ENCODE measurements at places on chromosomes 7 and 10.
A peak's percentile ranks its signal among the peaks of the same experiment; 100 is the strongest.

DNA sequence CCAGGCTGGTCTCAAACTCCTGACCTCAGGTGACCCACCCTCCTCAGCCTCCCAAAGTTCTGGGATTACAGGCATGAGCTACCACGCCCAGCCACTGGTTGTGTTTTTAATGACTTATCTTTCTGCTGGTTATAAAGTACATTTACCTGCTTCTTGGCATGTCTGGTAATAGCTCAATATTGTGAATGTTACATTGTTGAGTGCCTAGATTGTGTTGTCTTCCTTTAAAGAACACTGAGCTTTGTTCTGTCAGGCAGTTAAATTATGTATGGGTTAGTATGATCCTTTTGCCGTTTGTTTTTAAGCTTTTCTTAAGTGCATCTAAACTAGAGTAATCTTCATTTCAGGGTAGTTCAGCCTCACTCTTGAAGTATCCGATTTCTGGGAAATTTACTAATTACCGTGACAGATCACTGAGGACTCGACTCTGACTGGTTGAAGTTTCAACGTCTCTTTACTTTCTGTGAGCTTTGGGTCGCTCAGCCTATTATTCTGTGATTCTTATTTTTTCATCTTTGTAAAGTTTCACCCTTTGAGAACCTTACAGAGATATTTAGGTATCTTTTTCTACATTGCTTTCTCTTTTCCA lies 617.4 kb downstream of the SORCS1 start:
- DNase-seq: no peak

GRCh38 chr10:36336315-36336714 lies 694.2 kb upstream of the FZD8 start:
- DNase-seq: no peak

- no peak for DNase-seq
Measured at GRCh38 chr7:71135663-71136062, 3.7 kb downstream of the GALNT17 start.

DNA sequence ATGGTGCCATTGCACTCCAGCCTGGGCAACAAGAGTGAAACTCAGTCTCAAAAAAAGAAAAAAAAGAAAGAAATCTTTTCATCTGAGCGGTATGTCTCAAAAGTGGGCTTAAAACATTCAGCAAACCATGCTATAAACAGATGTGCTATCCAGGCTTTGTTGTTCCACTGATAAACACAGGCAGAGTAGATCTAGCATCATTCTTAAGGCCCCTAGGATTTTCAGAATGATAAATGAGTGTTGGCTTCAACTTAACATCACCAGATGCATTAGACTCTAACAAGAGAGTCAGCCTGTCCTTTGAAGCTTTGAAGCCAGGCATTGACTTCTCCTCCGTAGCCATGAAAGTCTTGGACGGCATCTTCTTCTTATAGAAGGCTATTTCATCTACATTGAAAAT lies 23.1 kb downstream of the DYDC2 start:
- no peak for DNase-seq

- no peak for DNase-seq
Measured at GRCh38 chr10:50794490-50794889, 54.8 kb downstream of the ASAH2B start.

DNA sequence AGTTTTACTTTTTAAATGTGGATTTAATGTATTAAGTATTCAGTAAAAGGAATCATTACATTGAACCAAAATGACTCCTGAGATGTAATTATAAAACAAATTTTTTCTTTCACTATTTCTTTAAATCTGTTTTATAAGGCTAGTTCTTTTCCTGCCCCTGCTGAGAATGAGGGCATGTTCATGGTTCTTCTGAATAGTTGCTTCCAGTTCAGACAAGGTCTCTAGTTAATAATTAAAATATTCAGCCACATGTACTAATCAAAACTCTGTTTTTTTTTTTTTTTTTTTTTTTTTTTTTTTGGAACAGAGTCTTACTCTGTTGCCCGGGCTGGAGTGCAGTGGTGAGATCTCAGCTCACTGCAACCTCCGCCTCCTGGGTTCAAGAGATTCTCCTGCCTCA lies 321.2 kb downstream of the DNAJB9 start:
- no peak for DNase-seq

DNA sequence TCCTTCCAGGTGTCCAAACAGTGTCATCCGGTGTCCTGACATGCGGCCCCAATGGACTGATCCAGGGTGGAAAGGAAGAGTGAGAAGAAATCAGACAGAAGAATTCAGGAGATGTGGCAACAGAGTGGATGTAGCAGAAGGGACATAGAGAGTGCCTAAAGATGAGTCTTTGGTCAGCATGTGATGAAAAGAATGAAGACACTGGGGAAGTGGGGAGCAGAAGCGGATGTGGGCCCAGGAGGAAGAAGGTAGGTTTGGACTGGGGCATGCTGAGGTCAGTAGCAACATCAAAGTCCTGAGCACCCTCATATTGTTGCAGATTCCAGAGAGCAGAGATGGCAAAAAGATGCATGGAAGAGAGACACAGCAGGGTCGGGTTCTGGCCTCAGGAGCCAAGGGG lies 71.8 kb upstream of the STEAP1B start:
- no peak for DNase-seq

DNA sequence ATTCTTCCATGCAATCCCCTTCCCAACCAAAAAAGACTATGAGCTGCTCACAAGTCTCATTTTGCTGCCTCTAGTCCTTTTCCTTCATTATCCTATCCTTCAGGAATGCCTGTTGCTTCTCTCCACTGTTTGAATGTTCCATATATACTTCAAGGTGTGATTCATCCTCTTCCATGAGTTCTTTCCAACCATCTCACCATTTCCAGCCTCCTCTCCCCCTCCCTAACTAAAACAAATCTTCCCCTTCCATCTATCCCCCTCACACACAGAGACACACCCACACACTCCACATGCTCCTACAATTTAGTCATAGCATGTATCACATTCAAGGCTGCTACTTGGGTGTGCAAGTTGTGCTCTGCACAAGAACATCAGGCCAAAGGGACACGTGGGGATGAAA lies 254.3 kb downstream of the DYNC1I1 start:
- no peak for DNase-seq

DNA sequence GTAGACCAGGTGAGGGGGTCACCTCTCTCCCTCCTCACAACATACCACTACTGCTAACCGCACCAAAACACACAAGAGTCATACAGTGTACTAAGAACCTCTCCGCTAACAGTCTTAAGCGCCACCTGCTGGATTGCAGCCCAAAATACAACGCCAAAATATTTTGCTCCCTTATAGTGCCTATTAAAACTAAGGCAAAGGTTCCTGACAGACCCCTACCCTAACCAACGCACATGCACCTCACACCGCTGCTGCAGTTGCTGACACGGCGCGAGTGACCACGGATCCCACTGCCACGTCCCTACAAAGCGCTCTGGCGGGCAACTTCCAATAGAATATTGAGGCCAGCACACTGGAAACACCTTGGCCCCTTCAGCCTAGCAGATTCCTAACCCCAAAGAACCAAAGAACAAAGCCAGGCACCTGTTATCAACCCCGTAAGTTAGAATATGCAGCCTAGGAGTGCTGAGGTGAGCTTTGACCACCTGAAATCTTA lies 563.6 kb upstream of the SEMA3D start:
- DNase-seq: no peak

DNA sequence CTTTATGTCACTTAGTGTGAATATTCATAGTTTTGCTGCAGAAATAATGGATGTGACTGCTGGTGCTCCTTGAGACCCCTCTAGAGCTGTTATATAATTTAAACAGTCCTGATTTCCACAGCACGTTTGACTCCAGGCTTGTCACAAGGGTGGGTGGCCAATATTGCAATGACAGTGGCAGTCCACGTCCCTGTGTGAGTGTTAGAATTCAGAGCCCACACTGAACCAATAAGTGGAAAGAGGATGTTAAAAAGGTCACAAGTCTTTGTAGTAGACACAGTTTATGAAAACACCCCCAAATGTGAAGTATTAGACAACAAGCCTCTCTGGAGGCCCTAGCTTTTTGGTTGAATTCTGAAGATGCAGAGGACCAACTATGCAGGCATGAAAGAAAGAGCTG lies 2.0 kb downstream of the PPP1R17 start:
- no peak for DNase-seq

DNA sequence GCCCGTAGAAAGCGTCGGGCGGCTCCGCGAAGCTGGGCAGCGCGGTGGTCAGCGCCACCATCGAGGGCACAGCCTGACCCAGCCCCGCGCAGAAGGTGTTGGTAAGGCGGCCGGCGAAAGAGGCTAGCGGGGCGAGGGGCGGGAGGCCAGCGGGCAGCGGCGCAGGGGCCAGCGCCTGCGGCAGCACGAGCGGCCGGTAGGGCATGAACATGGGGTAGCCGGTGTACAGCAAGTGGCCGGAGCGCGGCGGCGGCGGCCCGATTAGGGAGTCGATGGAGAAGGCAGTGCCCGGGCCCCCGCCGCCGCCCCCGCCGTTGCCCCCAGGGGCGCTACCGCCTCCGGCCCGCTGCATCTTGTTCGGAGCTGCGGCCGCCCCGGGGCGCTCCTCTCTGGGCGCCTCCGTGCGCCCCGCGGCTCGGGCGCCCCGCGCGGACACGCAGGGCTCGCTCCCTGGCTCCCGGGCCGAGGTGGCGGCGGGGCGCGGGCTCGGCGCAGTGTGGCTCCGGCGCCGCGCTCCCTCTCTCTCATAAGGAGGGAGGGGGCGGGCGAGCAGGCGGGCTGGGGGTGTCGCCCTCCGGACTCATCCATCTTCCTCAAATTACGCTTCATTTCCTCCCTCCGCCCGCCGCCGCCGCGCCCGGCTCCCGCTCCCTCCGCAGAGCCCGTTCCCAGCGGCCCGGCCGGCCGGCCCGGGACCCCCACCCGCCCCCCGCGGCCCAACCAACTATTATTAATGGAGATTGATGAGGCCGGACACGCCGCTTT lies at the start of gene GBX1:
Gene GBX1 (minus strand): TSS at position 498 of the 765 bp plus-strand sequence. CDS start 146 bp downstream, at position 352.
- DNase-seq: peak; percentile 22

DNA sequence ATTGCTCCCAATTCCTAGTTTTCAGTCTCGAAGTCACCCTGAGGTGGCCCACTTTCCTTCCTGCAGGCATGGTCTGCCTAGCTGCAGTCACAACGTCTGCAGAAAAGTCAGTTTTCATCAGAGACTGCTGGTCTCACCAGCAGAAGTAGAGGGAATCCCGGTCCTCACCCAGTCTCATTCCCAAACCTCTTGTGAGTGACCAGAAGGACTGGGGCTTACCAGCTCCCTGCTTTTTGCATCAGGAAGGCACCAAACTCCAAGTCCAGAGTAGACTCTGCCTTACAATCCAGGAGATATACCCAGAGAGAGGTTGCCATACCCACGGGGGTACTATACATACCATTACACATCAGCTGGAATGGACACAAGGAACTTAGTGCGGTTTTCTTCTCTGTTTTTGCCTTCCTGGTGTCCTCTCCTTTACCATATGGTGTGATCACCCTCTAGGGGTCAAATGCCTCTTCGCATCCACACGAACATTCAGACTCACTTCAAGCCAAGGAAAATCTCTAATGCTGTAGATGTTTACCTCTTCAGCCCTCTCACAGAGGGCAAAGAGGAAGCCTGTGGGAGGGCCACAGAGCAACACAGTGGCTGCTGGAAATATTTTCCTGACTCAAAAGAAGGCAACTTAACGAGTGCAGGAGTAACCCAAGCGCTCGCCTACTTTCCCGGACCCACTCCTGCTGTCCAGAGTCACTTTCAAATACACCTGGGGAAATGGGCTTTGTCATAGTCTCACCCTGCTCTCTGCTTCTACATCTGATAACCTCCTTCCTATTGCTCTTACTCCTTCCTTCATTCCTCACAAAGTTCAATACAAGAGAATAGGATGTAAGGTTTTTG lies 220.9 kb downstream of the C7orf25 start:
- no peak for DNase-seq

GRCh38 chr7:21086688-21087087 lies 300.0 kb upstream of the SP8 start:
- no peak for DNase-seq

- DNase-seq: no peak
Measured at GRCh38 chr7:159239028-159239427, 94.4 kb upstream of the VIPR2 start.

GRCh38 chr7:134669845-134670373 lies 23.3 kb downstream of the BPGM start:
- peak; percentile 95 for DNase-seq

DNA sequence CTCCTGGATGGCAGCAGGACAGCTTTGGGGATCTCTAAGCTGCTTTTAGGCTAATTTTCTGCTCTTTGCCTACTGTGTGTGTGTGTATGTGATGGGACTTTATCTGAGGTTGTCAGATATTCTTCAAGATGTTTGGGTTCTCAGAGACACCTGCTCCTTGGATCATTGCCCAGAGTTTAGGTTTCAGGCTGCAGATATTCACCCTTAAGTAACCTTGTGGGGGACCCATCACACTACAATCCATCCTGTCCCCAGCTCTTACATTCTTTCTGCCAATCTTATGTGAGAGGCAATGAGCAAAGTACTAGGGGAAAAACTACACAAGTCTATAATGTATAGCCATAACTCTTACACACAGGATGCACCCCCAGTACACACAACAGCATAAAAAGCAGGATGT lies 263.0 kb upstream of the ZWINT start:
- no peak for DNase-seq

GRCh38 chr7:134362587-134363483 lies 46.1 kb upstream of the SLC35B4 start:
- DNase-seq: no peak

DNA sequence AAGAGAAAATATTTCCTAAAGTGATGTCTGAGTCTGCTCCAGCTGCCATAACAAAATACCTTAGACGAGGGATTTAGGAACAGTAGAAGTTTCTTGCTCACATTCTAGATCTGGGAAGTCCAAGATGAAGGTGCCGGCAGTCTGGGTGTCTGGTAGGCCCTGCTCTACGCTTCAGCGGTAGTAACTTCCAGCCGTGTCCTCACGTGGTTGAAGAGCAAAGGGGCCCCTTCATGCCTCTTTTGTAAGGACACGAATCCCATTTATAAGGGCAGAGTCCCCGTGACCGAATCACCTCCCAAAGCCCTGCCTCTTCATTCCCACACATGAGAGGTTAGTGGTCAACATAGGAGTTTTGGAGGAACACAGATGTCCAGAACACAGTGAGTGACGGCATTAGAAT lies 52.2 kb upstream of the INPP5A start:
- DNase-seq: no peak

GRCh38 chr10:79123547-79123963 lies 54.8 kb downstream of the ZMIZ1 start:
- DNase-seq: no peak

DNA sequence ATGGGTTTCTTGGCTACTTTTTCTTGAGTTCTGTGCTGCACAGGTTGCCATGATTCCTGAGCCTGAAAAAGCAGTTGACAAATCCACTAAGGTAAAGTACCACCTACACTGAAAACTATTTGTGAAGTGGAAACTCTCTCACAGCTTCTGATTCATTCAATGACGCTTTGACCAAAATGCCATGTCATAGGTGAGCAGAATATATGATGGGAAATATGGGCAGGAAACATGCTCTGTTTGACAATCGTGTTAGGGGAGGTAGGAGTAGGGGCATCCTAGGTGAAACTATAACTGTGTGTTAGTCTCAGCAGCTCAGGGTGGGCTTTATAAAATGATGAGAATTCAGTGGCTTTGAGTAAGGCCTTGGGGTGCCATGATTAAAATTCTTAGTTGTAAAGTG lies 69.6 kb upstream of the ELMO1 start:
- DNase-seq: no peak
